ENCODE measurements at places on chromosomes 1 and 21. TPM values are rescaled to one million over a fixed set of nuclear protein-coding genes. Genes with fewer than 3 reads are reported as not detected.

DNA sequence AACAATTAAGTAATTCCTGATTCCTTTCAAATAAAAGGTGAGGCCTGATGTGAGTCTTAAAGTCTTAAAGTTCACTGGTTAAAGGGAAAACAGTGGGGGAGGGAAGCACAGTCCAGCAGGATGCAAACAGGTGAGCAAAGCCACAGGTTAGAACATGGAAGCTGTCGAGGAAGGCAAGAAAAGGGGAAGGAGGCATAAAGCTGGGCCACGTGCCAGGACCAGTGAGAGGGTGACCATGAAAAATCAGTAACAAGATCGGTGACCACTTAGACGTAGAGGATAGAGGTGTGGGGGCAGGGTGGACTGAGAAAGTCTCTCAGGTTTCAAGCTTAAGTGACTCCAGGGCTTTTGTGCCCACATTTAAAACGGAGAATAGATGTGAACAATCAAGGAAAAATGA is 231.3 kb downstream of the SETD4 start:
- no peak for DNase-seq

DNA sequence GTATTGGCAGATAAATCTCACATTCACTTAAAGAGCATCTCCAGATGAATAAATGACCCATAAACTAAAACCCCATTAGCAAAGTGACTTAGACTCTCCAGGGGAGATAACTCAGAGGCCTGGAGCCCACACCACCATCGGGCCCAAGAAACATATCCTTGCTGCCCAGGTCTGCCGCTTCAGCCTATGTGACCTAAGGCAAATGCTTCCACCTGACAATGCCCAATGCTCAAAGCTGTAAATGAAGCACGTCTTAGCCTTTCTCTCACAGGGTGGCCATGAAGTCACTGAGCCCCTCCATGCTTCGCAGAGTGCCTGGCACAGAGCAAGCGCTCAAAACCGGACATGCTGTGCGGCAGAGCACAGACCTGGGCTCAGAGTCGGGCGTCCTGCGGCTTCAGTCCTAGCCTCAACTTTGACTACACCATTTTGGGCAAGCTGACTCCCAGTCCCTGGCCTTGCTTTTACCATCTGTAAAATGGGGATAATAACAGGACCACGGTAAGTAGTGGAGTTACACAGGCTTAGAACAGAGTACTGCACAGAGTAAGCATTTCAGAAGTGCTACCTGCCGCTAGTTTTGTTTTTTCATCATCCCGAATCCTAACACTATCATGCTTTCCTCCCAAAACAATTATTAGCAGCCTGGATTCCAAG is 23.7 kb downstream of the NOL9 start:
- DNase-seq = no peak

DNA sequence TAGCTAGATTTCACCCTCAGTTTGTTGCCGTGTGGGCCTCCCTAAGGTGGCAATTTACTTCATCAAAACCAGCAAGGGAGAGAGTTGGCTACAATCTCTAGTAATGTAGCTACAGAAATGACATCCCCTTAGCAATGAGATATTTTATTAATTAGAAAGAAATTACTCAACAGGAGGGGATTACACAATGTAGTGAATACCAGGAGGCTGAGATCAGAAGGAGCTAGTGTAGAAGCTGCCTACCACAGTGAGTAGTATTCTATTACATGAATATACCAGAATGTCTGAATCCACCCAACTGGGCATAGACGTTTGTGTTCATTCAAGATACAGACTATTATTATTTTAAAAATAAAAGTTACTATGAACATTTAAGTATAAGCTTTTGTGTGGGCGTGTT is 868.2 kb upstream of the CXADR start:
- DNase-seq = no peak

- DNase-seq = no peak
Observed at GRCh38 chr1:179314928-179315327, 21.3 kb downstream of the SOAT1 start.

Gene KCNA3
- 20.0 TPM for total RNA-seq
